Activated CD4-positive, alpha-beta T cell treated with anti-CD3 and anti-CD28 coated beads, Interleukin-2, amount 10 ng/mL, durations not matched to agents 24 days and 14 days (primary cell): ENCODE measurements at places on chromosomes 16 and 17. TPM values are rescaled to one million over a fixed set of nuclear protein-coding genes. Genes with fewer than 3 reads are reported as not detected.

GRCh38 chr16:57760357-57761160 is 25.0 kb downstream of the KATNB1 start:
- peaks cover 3% of the 10 kb centered on the region for H3K4me1 ChIP-seq
- peaks cover 3% of the 10 kb centered on the region for H3K36me3 ChIP-seq
- H3K27me3 ChIP-seq = no peaks in the 10 kb centered on the region
- H3K27ac ChIP-seq = no peak overlapping the region
- no peak for DNase-seq

DNA sequence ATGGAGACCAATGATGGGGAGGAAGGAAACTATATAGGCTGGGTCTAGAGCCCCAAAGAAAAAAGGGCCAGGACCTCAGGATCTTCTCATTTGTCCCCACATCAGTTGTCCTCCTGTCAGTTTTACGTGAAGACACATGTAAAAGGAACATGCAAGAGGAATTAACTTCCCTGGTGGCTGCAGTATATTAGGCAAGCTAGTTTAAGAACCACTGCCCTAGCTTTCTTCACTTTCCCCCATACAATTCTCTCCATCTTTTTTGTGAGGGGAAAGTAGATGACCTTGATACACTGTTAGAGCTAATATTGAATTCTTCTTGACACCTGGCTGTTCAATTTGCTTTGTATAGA is 2.3 kb downstream of the MAP3K3 start:
- no peaks in the 10 kb centered on the region for H3K27me3 ChIP-seq
- DNase-seq = no peak
- H3K4me1 ChIP-seq = peaks cover 32% of the 10 kb centered on the region
- no peak overlapping the region for H3K27ac ChIP-seq

- no peaks in the 10 kb centered on the region for H3K27me3 ChIP-seq
- DNase-seq = peak; percentile 49
- H3K36me3 ChIP-seq = no peaks in the 10 kb centered on the region
- no peak overlapping the region for H3K4me3 ChIP-seq
- H3K27ac ChIP-seq = no peak overlapping the region
- H3K4me1 ChIP-seq = no peaks in the 10 kb centered on the region
Observed at GRCh38 chr17:58272367-58273280, 8.1 kb downstream of the MPO start.

GRCh38 chr16:89001117-89002027 is 24.4 kb upstream of the CBFA2T3 start:
- H3K36me3 ChIP-seq = no peaks in the 10 kb centered on the region
- no peak for DNase-seq
- no peak overlapping the region for H3K27ac ChIP-seq

GRCh38 chr16:9706217-9706836 is 475.9 kb downstream of the GRIN2A start:
- no peaks in the 10 kb centered on the region for H3K4me1 ChIP-seq
- H3K27me3 ChIP-seq = no peaks in the 10 kb centered on the region
- no peaks in the 10 kb centered on the region for H3K36me3 ChIP-seq
- no peak overlapping the region for H3K4me3 ChIP-seq
- DNase-seq = no peak

The KRT27 gene
- total RNA-seq = not detected in 2 replicates

The KRTAP9-2 gene
- total RNA-seq = not detected in 2 replicates
